ENCODE measurements at places on chromosomes 1 and 21.

- DNase-seq, result no peak
Measured at GRCh38 chr1:78519446-78519845, 28.7 kb downstream of the PTGFR start.

GRCh38 chr1:223243441-223244050 is 100.5 kb upstream of the TLR5 start:
- no peak for DNase-seq

- no peak for DNase-seq
Measured at GRCh38 chr21:30395731-30396130, at the start of gene KRTAP13-1. TSS of gene KRTAP13-1 (plus strand) at chr21:30396031. CDS start at chr21:30396087, 56 bp downstream.

DNA sequence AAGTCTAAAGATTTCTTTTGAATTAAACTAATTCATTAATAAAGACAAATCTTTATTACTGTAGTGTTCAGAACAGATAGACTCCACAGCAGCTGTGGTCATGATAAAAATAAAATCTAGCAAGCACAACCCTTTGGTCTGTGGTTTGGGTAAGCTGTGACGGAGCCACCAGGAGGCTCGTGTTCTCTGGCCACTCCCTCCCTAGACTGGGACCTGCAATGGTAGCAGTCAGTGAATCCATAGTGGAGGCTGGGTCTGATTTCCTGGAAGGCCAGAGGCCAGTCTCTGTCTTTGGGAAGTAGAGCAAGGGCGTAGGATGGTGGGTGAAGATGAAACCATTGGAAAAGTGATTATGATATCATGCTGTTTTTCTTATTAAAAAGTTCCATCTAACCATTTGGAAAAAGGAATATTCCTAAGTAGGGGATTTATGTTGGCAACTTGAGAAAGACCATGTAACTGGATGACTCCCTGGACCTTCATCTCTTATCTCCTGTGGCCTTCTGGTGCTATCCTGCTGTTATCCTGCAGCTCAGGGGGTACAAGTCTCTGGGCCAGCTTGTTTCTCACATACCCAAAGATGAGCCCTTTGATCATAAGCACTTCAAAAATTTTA is 39.0 kb downstream of the TENT5C start:
- no peak for DNase-seq

- DNase-seq, result no peak
Measured at GRCh38 chr1:91891454-91891853, 5.5 kb upstream of the TGFBR3 start.

- DNase-seq, result no peak
Measured at GRCh38 chr1:92503043-92503925, 16.6 kb upstream of the GFI1 start.

GRCh38 chr1:61190618-61191432 is 108.5 kb downstream of the NFIA start:
- no peak for DNase-seq

- DNase-seq, result no peak
Measured at GRCh38 chr1:116585886-116586285, 15.1 kb upstream of the CD58 start.

DNA sequence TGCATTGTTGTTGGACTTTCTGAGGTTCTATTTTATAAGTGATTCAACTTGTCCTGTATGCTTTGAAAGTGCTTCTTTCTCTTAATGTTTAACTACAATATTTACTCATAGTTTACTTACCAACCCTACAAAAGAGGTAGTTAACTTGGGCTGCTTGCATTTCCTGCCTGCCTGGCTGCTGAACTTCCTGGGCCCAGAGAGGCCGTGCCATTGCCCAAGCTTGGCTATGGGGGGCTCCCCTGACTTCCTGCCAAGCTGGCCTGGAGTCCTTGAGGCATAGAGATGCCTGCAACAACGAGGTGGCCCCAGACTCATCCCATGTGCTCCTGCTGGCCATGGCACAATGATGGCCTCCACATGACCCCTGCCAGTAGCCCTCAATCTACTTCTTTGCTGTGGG is 361.6 kb upstream of the PLD5 start:
- DNase-seq, result no peak

DNA sequence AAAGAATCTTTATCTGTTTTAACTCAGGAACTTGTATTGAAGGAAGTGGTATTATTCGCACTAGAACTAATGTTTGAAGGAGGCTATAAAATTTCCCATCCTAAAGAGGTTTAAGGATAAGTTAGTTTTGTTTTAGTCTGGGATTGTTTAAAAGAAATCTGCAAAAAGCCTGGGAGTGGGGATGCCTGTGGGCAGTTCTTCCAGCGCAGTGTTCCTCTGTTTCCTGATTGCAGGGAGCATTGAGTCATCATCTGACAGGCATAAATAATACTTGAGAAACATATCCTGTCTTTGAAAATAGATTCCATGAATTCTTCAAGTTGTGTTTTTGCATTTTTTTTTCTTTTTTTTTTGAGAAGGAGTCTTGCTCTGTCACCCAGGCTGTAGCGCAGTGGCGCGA is 350.8 kb upstream of the PTBP2 start:
- no peak for DNase-seq

- no peak for DNase-seq
Measured at GRCh38 chr21:44761011-44761729, 40.5 kb downstream of the UBE2G2 start.

DNA sequence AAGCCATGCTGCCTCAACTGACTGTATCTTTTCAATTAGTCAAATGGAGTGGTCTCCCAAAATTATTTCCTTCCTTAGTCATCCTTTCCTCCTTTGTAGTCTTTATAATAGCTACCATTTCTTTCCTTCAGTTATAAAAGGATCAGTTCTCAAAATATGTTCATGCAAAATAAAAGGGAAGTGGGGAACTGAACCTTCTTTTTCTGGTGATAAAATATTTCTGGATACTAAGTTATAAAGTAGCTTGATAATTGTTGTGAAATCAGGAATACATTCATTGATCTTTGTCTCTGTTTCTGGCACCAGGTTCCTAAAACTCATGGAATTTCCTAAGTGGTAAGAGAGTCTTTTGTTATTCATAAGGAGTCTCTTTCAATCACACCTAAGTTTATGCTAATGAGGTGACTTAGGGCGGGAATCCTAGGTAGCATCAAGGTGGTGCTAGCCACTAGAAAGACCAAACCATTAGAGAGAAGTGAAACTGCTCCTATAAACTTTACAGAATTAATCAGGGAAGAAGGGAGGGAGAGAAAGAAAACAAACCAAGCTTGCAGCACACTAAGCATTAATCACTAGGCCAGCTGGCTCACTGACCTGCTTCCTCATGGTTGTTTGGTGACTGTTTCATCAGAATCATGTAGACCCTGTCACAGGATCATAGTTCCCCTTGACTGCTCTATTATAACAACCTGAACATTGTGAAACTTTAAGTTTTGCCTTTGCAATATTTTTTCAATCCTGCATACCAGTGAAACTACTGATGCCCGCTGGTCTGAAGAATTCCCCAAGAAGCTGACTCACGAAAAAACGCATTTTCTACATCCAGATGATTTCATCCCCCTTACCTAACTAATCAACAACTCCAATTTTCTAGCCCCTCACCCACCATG is 161.6 kb upstream of the PTBP2 start:
- DNase-seq, result no peak

- DNase-seq, result no peak
Measured at GRCh38 chr1:8590721-8591351, 226.6 kb downstream of the RERE start.

DNA sequence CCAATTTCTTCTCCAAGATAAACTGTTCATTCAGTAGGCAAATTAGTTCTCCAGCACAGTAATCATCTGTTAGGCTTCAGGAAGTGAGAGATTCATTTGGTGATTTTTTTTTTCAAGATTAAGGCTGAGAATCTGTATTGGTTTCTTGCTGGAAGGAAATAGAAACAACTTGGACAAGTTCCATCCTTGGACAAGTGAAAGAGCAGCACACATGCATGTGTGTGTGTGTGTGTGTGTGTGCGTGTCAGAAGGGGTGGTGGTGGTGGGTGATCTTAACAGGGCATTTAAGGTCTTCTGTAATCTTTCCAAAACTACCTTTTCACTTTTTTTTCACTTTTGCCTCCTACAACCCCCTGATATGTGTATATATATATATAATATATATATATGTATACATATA is 15.9 kb upstream of the SUCO start:
- DNase-seq, result no peak

DNA sequence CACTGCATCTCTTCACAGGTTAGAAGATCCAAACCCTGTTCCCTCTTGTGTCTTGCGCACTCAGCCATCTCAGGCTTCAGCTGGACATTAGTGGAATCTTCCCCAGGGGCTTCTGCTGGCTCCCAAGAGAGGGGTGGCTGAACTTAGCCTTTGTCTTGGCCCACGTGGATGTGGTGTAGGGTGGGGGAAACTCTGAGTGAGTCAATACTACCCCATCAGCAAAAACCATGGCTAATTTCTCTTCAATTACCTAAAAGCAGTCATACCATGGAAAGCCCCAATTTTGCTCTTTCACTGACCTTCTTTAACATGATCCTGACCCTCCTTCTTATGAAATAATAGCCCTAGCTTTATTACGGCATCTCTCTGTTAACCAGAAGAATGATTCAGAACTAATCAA is 72.5 kb upstream of the RAB3GAP2 start:
- DNase-seq, result no peak

DNA sequence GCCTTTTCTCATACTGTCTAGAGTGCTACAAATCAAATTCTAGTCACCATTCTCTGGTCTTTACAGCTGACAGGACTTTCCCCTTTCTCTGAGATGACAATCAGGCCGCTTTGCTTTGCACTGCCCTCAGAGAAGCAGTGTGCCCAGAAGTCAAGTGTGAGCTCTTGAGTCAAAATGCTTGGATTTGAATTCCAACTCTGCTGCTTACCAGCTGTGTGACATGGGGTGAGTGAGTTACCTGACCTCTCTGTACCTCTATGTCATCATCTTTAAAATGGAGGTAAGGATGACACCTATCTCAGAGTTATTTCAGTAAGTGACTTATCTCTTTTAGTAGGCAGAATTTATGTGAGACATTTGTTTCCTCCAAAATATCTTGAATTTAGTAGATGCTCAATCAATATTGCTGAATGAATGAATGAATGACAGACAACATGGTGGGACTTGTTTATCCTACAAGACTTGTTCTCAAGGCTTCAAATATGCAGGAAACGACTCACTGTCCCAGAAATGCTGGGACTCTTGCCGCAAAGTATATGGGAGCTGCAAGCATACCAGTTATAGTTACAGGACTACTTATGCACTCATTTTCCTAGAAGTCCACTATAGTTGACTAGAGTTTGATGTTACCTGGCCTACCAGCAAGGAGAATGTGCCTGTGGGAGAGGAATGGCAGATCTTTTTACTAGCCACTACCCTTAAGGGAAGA is 38.1 kb upstream of the A3GALT2 start:
- no peak for DNase-seq

DNA sequence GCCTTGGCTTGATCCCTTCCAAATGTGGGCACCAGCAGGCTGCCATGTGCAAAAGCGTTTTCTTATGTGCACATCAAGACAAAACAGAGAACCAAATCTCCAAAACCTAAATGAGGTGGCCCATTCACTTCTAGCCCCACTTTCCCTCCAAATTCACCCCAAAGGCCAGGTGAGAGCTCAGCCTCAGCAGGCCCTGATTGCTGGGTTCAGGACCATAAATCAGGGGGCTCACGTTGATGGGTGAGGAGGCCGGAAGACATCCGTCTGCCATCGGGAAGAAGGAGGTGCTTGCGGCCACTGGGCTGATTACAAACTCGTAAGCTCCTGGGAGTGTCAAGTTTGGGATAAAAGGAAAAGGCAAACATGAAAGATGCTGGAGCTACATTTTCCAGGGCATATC is 86.7 kb upstream of the CLDN14 start:
- no peak for DNase-seq

GRCh38 chr1:86914998-86915736 is 732 bp downstream of the HS2ST1 start:
- DNase-seq, result peak; percentile 19

DNA sequence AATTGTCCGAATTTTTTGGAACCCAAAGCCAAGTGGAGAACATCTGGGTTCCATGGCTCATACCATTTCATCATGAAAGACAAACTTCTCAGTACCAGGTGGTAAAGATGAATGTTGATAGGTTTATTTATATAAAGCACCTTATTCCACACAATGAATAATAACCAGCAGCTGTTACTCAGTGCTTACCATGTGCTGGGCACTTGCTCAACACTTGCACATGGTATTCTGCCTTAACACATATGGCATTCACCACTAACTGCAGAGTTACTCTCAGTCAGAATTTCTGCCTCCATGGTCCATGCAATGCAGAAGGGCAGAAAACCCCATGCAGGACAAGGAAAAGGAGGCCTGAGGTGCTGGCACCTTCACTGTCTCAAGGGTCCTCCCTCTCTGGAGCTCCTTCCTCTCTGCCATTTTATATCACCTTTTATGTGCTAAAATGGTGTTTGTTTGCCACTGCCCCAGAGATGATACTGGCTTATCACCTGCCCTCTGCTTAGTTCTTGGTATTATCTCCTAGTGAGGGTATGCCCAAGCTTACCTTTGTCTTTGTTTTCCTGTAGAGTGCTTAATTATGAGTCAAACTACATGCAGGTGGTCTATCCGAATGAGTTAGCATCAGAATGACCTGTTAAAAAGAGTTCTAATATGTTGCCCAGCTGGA is 76.7 kb upstream of the ZNF326 start:
- DNase-seq, result no peak

DNA sequence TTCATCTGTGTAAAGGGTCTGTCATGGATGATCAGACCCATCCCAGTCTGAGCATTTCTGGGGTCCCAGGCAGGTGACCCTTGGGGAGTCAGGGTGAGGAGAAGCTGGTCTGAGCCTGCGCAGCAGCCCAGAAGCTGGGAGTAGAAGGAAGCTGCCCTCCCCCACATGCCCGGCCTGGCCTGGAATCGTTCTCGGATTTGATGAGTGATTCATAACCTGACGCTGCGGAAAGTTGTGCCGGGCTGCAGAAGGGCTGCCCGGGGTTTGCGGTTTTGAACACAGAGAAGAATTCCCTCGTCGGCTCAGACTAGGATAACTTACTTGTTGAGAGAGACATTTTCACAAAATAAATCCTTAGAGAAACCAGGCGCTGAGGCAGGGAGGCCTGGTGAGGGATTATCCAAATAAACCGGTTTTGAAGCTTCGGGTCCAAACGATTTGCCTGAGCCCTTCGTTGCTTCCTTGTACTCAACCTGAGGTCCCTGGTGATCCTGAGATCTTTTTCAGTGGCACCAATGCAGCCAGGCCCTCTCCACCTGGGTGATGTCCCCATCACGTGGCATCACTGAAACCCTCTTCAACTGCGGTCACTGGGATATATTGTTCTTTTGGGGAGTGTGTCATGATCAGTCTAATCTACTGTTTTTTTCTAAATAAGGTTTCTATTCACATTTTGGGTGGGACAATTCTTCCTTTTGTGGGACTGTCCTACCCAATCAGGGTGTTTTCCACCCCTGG is 29.2 kb downstream of the EPHB2 start:
- no peak for DNase-seq

GRCh38 chr1:40895601-40896000 is 33.4 kb upstream of the CITED4 start:
- DNase-seq, result no peak

GRCh38 chr1:162950187-162950586 is 89.2 kb upstream of the CCDC190 start:
- DNase-seq, result no peak
